ENCODE measurements at places on chromosomes 16 and 17.

- no peak for DNase-seq
Measured at GRCh38 chr16:80176114-80176513, 364.7 kb upstream of the DYNLRB2 start.

DNA sequence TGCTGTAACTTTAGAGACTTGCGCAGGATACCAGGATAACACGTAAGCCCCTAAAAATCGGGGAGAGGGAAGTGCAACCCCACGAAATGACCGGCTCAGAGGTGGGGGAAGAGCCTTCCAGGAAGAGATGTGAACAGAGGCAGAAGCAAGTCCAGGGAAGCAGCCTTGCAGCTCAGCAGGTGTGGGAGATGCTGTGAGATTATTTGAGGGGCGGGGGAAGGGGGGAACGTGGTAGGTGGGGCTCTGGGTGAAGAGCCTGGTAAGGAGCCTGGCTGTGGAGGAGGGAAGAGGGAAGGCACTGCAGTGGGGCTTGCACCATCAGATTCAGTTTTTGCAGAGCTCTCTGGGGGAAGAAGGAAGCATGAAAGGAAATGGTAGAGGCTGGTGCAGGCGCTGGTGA lies 95.4 kb upstream of the CACNG5 start:
- no peak for DNase-seq

- DNase-seq: no peak
Measured at GRCh38 chr17:60524463-60525327, 1.3 kb downstream of the APPBP2 start.

GRCh38 chr17:13702266-13702665 lies 100.5 kb upstream of the HS3ST3A1 start:
- DNase-seq: no peak

DNA sequence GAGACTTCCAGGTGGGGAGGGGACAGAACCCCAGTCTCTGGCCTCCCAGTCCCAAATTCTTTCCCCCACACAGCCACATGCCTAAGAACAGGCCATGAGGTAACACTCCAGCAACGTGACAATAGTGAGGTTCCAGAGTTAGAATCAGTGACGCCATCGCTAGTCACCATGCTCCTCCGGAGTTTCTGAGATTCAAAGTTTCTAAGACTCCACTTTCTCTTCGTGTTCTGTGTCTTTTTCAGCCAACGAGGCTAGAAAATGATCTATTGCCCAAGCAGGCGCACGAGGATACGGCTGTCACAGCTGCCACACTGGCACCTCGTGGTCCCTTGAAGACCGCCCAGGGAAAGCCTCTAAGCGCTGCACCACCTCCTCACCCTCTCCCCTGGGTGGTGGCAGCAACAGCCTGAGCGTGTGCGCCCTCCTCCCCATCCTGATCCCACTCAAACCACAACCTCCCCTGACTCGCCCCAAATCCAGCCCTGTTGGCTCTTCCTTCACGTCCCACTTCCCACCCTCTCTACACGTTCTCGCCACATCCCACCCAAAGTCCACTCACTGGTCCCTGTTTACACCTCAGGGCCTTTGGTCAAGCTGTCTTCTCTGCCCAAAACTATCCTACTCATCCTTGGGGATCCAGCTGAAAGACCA lies 1.0 kb downstream of the MCRIP1 start:
- no peak for DNase-seq

GRCh38 chr17:49055181-49055927 lies 58.2 kb downstream of the IGF2BP1 start:
- DNase-seq: no peak

- no peak for DNase-seq
Measured at GRCh38 chr17:82217120-82217529, 4.5 kb upstream of the CCDC57 start.

DNA sequence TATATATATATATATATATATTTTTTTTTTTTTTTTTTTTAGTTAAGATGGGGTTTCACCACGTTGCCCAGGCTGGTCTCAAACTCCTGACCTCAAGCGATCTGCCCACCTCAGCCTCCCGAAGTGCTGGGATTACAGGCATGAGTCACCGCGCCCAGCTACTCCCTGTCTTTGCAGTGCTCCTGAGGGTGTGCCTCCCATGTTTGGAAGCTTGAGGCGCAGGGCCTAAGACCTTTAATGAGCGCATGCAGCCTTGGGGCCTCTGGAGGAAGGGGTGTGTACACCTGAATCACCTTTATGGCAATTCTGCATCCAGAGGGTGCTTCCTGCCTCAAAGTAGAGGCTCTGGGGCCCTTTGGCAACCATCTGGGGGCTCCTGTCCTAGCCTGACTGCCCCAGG lies 219.4 kb upstream of the CIBAR2 start:
- no peak for DNase-seq

Measured in stimulated activated CD8-positive, alpha-beta memory T cell treated with anti-CD3 and anti-CD28 coated beads, Interleukin-7, amount 100 ng/mL, for 4 hours (primary cell).